ENCODE measurements at places on chromosomes 3 and 15.
A peak's percentile ranks its signal among the peaks of the same experiment; 100 is the strongest.

- no peak for DNase-seq
Measured at GRCh38 chr15:52171807-52172206, 19.4 kb downstream of the GNB5 start.

- DNase-seq, result no peak
Measured at GRCh38 chr15:90763366-90764099, 46.4 kb downstream of the BLM start.

DNA sequence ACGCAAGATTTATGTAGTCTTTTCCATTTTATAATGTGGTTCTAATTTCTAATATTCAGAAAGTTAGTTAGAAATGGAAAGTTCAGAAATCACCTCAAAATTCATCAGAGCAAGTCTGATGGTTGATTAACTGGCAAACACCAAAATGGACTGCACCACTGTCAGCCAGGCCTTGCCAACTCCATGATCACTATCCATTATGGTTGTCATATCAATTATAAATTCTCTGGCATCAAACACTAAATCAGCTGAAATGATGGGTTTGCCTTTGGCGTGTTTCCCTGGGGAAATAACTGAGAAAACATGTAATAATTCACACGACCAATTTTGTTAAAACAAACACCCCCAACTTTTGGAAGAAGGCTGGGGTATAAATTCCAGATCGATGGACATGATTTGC lies 219.4 kb downstream of the CDIN1 start:
- no peak for DNase-seq

DNA sequence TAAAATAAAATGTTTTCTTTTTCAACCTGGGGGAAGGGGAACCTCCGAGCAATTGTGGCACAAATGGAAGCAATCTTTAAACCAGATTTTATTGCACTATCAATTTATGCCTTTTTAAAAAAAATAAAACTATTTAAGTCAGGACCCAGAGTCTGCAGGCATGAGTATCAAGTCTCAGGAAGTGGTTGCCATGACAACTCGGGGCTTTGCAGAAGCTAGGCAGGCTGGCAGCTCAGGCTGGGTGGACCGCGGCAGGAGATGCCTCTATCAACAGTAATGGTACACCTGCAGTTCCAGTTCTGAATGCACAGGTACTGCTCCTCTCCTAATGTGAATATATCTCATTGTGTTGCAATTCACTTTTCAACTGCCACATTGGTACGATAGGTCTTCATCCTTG lies 447.7 kb downstream of the GABRG3 start:
- DNase-seq, result no peak

DNA sequence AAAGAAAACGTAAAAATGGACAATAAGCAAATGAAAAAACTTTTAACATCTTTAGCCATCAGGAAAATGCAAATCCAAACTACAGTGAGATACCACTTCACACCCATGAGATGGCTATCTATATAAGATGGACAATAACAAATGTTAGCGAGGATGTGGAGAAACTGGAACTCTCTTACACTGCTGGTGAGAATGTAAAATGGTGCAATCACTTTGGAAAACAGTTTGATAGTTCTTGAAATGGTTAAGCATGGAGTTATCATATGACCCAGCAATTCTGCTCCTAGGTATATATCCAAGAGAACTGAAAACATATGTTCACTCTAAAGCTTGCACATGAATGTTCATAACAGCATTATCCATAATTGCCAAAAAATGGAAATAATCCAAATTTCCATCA lies 21.3 kb upstream of the TEX9 start:
- DNase-seq, result no peak

DNA sequence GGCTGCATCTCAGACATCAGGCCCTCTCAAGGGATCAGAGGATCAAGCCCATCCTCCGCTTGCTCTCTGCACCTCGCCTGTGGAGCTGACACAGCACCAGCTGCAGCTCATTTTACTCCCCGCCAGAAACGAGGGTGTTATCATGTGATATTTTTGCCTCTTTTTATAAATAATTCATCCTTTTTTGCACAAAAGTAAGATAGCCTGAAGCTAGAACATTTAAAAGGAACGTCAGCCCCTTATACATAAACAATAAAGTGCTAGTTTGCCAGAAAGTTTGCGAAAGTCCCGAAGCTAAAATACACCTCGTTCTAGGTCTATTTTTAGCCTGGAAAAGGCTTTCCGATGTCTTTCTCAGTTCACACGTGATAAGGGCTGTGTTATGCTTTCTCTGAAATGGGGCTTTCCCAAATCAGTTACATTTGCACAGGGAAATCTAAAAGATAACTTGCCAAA lies 9.6 kb upstream of the FAM174B start:
- DNase-seq, result peak; percentile 70

GRCh38 chr3:140143367-140144069 lies 208.5 kb downstream of the CLSTN2 start:
- DNase-seq, result no peak

DNA sequence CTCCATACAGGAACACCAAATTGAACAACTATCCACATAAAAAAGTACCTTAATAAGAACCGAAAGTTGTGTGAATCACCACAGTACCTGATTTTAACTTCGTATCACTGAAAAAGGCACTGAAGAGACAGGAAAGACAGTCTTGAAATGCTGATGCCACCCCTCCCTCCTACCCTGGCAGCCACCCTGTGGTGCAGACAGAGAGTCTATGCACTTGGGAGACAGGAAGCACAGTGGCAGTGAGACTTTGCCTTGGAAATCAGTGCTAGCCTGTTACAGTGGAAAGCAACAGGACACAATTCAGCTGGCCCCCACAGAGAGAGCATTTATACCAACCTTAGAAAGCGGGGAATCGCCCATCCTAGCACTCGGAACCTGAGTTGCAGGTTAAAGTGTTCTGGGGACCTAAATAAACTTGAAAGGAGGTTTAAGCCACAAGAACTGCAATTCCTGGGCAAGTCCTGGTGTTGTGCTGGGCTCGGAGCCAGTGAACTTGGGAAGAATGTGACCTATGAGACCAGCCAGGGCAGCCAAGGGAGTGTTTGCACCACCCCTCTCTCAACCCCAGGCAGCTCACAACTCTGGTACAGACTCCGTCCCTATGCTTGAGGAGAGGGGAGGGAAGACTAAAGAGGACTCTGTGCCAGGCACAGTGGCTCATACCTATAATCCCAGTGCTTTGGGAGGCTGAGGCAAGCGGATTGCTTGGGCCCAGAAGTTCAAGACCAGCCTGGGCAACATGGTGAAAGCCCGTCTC lies 240.1 kb downstream of the ISL2 start:
- DNase-seq, result no peak

GRCh38 chr3:152375546-152375945 lies 106.8 kb downstream of the MBNL1 start:
- DNase-seq, result no peak

- peak; percentile 46 for DNase-seq
Measured at GRCh38 chr3:49006408-49007067, 653 bp upstream of the WDR6 start.

DNA sequence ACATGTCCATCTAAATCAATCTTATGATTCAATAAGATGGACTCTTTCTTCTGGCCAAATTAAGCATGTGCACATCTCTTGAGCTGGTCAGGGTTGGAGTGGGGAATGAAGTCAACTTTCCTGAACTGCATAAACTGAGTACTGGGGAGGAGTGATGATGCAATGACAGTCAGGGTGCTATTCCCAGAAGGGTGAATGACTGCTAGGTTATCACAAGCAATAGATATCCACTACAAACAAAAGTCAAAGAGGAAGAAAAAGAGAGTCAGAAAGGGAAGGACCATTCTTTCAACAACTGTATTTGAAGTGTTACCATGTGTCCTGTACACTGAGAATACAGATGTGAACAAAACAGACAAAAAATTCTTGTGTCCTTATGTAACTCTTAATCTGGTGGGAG lies 70.0 kb downstream of the ALCAM start:
- DNase-seq, result no peak

GRCh38 chr15:75646944-75647364 lies 758 bp upstream of the SNX33 start:
- DNase-seq, result no peak
